NCI-H1930 (cell line): ENCODE measurements at places on chromosomes 1 and 21.

DNA sequence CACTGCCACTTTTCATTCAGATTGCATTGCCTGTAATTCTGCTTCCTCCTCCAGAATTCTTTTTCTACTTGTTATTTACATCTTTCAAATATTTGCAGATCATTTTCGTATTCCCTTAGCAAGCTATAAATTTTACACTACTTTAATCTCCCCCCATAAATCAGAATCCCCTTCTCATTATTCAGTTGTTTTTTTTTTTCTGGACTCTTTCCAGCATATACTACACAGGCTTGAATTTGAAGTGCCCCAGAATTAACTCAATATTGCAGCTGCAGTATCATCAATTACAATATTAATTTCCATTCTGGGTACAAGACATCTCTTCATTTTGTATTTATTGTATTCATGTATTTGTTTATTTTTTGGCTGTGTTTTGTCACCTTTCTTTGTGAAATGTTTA, 1494.3 kb downstream of the AMY1C start:
- DNase-seq = no peak

DNA sequence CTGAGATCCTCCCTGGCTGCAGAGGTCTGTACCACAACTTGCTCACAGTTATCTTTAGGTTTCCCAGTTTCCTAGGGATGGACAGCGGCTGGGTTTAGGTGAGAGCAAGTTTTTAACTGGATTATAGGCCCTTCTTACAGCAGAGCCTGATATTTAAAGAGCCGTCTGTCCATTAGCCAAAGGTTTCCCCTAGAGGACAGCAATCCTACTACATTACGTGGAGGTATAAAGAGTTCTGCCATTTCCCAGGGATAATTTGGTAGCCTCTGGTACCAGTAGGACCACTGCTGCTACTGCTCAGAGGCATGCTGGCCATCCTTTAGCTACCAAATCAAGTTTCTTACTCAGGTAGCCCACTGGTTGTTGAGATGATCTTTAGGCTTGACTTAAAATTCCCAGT, 21.9 kb upstream of the FCGR2A start:
- DNase-seq = no peak

GRCh38 chr1:52707927-52708655, 9.9 kb upstream of the COA7 start:
- no peak for DNase-seq

DNA sequence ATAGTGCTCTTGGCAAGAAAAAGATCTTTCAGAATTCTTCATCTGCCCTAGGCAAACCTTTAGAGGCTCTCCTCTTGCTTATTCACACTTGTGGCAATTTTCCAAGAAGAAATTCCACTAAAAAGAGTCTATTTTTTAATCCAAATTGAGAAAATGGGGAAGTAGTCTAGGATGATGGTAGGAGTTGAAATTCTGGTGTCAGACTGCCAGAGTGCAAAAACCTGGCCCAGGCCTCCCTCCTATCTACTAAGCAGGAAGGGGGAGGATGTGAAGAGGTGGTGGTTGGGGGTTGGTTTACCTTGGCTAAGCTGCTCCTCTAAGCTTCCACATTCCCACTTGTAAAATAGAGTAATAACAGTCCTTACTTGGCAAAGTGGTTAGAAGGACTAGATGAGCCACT, 120.6 kb upstream of the KCNJ15 start:
- DNase-seq = no peak

GRCh38 chr1:54331091-54331772, 75.0 kb downstream of the SSBP3 start:
- no peak for DNase-seq
